ENCODE measurements at places on chromosomes 7 and 10.
A peak's percentile ranks its signal among the peaks of the same experiment; 100 is the strongest.

DNA sequence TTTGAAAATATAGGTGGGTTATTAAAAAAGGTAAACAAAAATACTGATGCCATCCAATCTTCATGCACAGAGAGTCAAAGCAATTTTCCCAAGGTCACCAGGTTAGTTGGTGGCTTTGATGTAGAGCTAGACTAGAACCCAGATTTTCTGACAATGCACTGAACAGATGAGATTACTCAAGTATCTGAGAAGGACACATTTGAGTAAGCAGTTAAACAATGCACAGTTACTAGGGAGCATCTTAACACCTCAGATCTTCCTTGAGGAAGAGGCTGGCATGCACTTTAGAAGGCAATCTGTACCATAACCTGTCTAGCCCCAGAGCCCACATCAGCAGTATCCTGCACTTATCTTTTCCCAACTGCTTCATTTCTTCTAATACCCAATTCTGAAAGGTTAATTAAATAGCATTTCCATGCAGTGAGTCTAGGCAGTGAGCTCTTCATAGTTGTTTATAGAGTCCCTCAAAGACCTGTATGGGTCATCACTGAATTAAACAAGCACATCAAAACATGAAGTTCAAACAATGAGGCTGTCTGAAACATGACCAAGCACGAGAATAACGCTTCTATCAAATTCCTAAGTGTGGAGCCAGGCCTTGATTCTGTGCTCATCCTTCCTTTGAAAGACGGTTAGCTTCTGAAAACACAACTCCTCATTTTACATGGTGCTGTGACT, 38.2 kb upstream of the ANK3 start:
- no peak for DNase-seq

GRCh38 chr10:89946106-89946505, 244.7 kb downstream of the KIF20B start:
- DNase-seq = no peak

DNA sequence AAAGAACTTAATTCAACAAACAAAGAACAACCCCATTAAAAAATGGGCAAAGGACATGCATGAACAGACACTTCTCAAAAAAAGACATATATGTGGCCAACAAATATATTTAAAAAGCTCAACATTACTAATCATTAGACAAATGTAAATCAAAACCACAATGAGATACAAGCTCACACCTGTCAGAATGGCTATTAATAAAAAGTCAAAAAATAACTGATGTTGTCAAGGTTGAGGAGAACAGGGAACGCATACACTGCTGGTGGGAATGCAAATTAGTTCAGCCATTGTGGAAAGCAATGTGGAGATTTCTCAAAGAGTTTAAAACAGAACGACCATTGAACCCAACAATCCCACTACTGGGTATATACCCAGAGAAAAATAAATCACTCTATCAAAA, 19.1 kb downstream of the ZFAND4 start:
- no peak for DNase-seq

DNA sequence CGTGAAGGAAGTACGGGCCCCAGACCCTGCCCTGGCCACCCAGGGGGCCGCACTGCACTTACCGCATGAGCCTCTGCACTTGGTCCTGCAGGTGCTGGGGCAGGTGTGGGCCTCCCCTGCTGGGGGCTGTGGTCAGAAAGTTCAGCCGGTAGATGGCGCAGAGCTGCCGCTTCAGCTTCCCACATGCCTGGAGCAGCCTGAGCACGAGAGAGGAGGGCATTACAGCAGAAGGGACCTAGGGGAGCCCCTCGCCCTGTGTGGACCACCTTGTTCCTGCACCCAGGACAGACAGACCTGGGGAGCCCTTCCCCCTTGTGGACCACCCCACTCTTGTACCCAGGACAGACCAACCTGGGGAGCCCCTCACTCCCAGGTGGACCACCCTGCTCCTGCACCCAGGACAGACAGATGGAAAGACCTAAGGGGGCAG, 8.7 kb upstream of the PYROXD2 start:
- DNase-seq = peak; percentile 78

DNA sequence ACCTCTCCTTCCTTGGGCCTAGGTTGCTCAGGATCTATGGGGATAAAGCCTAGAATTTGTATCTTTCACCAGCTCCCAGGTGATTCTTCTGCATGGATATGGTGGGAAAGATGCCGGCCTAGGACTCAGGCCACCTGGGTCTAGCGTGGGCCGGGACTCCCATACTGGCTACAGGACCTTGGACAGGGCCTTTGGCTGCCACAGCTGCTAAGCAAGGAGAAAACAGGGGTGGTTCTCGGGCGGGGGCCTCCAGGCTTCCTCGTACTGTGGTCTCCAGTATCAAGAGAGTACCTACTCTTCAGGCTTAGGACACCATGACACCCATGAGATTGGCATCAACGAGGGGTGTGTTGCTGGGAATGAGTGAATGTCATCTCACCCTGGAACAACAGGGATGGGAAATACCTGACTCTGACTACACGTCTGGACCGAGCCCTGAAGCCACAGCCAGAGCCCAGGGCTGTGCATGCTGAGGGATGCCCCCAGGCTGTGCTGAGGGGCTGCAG, 120.3 kb upstream of the ADAM12 start:
- no peak for DNase-seq

GRCh38 chr7:81457852-81458522, 311.9 kb downstream of the HGF start:
- no peak for DNase-seq

GRCh38 chr10:126519185-126519584, 130.9 kb upstream of the ADAM12 start:
- DNase-seq = no peak

DNA sequence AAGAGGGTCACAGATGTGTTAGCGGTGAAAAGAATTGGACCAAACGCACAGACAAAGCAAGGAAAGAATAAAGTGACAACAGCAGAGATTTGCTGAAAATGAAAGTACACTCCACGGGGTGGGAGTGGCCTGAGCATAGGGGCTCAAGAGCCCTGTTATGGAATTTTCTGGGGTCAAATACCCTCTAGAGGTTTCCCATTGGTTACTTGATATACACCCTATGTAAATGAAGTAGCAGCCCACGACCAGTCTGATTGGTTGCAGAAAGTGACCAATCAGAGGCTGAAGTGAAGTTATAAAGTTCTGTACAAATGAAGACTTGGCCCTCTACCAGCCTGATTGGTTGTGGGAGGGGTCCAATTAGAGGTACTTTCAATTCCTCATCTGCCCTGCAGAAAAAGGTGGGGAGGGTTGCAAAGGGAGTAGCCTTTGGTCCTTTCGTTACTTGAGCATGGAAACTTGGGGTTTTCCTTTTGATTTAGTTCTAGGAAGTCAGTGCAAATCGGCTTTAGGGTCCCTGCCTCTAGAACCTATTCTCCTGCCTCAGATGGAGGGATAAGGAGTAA, 125.6 kb upstream of the PRPS1L1 start:
- no peak for DNase-seq

DNA sequence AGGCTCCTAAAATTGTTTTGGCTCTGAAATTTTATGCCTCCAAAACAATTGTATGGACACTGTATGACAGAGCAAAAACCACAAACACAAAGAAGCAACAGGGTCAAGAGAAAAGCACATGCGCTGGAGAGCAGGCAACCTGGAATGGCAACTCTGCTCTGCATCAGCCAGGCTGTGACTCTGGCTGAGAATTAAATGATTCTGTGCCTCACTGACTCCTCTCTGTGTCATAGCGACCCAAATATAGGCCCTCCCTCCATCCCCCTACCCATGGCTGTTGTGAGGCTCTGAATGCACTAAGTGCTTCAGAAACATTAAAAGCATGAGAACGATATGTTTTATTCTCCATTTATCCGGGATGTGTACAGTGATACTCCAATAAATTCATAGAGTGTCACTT, 24.9 kb upstream of the NEBL start:
- no peak for DNase-seq

DNA sequence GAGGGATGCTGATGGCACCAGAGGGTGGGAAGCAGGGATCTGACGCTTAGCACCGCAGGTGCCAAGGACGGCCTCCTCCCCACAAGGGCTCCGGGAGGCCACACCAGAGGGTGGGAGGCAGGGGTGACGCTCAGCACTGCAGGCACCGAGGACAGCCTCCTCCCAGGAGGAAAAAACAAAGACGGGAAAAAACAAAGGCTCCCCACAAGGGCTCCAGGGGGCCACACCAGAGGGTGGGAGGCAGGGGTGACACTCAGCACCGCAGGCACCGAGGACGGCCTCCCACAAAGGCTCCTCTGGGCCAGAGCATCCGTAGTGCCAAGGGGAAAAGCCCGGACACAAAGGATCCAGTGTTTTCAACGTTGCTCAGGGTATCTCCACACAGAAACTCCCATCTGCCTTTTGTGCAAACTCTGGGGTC, 25.6 kb downstream of the DIP2C start:
- no peak for DNase-seq

GRCh38 chr10:99394256-99394655, 36.2 kb downstream of the GOT1 start:
- DNase-seq = peak; percentile 25

DNA sequence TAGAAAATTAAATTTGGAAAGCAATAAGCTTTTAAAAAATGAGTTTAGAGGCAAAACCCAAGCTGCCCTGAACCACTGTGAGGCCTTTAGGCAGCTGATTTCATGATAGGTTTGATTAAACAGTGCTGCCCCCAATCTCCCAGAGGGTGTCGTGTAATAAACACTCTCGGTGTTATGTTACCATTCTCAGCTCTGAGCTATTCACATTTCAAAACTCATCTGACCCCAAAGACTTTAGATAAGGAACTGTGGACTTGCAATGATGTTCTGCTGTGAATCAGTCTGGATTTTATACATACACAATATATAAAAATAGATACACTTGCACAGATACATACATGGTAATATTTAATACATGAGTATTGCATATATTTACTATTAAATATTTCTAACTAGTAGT, 120.4 kb downstream of the MALRD1 start:
- DNase-seq = no peak

DNA sequence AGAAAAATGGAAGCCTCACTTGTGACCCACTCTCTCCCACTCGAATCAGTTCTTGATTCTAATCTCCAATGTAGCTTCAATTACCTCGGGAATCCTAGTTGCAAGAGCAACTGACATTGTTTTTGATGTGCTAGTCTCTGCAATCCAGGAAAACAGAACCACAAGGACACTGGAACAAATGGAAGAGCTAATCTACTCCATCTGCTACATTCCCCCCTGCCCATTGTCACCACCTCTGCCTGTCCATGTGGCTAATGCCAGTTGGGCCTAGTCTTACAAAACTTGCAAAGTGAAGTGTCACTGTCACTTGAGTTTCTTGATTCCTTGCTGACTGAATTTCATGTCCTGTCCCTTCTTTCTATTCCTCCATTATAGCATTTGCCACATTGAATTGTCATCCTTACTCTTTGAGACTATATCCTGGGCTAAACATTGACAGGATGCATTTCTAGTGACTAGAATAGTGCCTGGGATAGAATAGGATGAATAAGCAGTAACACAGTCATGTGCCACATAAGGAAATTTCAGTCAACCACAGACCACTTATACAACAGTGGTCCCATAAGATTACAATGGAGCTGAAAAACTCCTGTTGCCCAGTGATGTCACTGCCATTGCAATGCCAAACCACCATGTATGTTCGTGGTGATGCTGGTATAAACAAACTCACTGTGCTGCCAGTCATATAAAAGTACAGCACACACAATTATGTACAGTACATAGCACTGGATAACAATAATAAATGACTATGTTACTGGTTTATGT, 13.5 kb downstream of the GCC1 start:
- no peak for DNase-seq

- DNase-seq = no peak
These were observed 65.5 kb downstream of the BPGM start for GRCh38 chr7:134712196-134712595.

GRCh38 chr10:132458586-132459300, 61.7 kb downstream of the PWWP2B start:
- no peak for DNase-seq

DNA sequence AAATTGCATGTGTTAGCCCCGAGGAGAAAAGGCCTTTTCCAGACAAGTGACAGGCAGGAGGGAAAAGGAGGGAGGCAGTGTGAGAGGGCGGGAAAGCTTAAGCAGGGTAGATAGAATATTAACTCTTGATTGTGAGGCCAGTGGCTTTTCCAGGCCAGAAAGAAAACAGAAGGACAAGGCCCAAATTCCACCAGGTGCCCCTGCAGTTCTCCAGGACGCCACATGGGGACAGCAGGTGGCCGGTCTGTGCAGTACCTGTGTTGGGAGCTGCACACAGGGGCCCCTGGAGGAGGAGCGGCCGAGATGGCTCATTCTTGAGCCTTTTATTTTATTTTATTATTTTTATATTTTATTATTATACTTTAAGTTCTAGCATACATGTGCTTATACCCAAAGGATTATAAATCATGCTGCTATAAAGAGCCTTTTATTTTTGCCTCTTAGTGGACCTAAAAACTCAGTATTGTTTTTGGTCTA, 141.3 kb upstream of the KLF14 start:
- DNase-seq = no peak

DNA sequence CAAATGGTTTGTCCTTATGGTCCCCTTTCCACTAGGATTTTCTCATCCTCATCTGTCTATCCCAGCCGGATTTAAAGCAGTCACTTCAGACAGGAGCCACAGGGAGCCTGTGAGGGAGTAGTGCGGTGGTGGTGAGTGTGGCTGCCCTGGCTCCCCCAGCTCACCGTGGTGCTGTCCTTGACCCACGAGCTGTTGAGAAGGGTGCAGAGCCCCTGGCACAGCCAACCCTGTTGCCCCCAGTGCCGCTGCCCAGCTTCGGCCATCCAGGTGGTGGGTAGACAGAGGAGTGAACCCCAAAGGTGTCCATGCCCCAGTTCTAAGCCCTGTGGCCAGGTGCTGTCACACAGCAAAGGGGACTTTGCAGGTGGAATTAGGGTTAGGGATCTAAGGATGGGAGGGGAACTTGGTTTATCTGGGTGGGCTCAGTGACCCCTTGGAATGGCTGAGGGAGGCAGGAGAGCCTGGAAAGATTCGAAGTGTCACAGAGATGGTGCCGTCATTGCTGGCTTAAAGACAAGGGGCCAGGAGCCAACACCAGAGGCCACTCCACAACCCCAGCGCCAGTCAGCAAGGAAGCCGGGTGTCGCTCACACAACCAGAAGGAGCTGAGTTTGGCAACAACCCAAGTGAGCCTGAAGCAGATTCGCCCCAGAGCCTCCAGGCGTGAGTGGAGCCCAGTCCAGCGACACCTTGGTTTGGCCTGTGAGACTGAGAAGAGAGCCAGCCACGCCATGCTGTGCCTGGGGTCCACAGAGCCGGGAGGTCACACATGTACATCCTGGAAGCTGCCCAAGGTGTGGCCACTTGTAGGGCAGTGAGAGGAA, 142.4 kb downstream of the ADCY1 start:
- no peak for DNase-seq

Data from NCI-H510A (cell line).